ENCODE measurements at places on chromosomes 16 and 17.
A peak's percentile ranks its signal among the peaks of the same experiment; 100 is the strongest.

- DNase-seq = no peak
Observed at GRCh38 chr16:8648877-8649276, 25.5 kb upstream of the ABAT start.

- DNase-seq = no peak
Observed at GRCh38 chr17:74151551-74152315, 51.7 kb upstream of the RPL38 start.

- no peak for DNase-seq
Observed at GRCh38 chr16:11464241-11464640, 119.0 kb downstream of the RMI2 start.

- DNase-seq = peak; percentile 83
Observed at GRCh38 chr17:7356072-7356549, 1.2 kb downstream of the TMEM95 start.

DNA sequence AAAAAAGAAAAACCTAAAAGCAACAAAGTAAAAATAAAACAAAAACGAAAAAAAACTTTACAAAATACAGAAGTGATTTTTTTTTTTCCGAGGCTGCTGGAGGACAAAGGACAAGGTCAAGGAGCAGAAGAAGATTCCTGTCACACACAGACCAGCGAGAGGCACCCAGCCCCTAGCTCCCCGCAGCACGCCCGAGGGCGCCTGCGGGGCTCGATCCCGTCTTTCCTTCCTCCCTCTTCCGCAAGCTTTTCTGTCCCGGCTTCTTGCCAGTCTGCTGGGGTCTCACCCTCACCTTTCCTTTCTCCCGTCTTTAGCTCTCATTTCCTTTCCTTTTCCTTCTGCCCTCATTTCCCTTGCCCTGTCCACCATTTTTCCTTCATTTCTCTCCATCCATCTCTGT, 66.1 kb upstream of the DNAH17 start:
- no peak for DNase-seq

- peak; percentile 49 for DNase-seq
Observed at GRCh38 chr17:8289103-8289397, 580 bp downstream of the RANGRF start.

DNA sequence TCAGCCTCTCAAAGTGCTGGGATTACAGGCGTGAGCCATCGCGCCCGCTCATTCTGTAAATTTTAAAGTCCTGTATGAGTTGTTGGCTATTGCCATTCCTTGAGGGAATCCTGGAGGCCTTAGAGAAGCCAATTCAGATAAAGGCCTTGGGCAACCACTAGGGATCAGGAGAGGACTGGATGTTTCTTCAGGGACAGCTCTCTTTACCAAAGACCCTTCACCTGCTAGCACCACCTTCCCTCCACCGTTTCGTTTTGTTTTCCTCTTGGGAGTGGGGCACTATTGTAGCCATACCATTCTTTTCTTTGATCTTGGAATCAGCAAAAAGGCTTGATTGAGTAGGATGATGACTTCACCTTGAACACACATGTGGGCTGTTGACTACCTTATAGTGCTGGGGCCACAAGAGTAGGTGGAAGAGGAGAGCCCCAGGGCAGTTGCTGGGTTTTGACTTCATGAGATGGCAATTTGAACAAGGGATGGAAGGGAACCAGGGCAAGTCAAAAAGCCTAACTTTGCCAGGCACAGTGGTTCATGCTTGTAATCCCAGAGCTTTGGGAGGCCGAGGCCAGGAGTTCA, 7.0 kb upstream of the ANKRD40CL start:
- DNase-seq = no peak

DNA sequence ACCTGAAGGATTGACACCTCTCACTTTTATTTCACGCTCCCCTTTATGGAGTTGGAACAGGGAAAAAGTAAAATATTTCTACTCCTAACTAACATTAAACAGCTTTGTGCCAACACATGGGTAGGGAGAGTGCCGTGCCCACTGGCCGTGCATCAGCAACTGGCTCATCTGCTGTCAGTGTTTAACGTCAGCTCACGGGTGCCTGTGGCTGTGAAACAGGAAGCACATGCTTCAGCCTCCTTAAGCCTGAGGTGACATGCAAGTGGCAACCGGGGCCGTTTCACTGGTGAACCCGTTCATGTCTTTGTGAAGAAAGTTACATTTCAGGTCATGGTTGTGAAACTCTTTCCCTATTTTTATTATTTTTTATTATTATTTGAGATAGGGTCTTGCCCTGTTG, 3.2 kb downstream of the SPG7 start:
- DNase-seq = no peak

DNA sequence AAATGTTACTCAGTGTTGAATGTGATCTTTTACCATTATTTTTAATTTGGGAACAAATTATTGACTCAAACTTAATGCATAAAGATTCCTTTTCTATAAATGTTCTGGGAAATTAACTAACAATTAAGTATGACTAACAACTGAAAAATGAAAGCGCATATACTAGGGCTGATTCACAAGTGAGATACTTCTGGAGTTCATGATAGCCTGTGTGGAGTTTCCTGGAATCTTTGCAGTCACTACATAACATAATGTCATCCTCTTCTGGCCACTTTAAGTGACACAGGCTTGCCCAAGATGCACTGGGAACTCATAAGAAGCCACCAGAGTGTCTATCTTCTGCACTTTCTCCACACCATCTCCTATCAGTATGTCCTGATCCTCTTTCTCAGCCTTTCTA, 450.3 kb upstream of the CDH11 start:
- DNase-seq = no peak

- peak; percentile 86 for DNase-seq
Observed at GRCh38 chr17:31274252-31274651, 22.8 kb downstream of the OMG start.

- DNase-seq = no peak
Observed at GRCh38 chr17:37458805-37459204, 30.9 kb upstream of the DUSP14 start.

GRCh38 chr16:89946515-89946914, 2.0 kb upstream of the DEF8 start:
- DNase-seq = no peak

DNA sequence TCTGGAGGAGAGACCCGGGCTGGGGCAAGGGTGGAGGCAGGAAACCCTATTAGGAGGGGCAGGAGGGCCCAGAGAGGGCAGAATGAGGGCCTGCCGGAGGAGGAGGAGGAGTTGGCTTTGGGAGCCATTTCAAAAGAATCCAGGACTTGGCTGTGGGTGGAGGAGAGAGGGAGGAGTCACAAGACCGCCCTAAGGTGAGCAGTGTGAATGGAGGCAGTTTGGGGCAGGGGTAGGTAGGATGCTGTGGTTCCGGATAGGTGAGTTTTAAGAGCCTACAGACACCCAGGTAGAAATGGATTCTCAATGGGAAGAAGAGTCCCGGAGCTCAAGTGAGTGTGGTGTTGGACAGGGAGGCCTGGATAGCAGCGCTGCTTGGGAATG, 80.3 kb downstream of the ARHGAP23 start:
- no peak for DNase-seq
